H1 (cell line): ENCODE measurements at places on chromosomes 1 and 21.
A peak's percentile ranks its signal among the peaks of the same experiment; 100 is the strongest.

DNA sequence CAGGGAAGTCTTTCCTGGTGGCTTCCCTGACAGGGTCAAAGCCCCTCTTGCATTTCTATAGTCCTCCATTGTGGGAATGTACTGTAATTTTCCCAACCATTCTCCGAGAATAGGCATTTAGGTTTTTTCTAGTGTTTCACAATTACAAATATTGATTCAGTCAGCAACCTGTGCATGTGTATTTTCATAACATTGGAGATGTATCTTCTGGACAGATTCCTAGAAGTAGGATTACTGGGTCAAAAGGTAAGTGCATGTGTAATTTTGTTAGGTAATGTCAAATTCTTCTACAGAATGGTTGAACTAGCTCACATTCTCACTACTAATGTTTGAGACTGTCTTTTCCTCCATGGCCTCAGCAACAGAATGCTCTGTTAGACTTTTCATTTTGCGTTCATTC lies 8.3 kb upstream of the PLA2G2A start:
- DNase-seq = no peak
- H3K27me3 ChIP-seq = no peaks in the 10 kb centered on the region
- H3K36me3 ChIP-seq = peaks cover 2% of the 10 kb centered on the region; the same call in 1 of the 2 replicates
- no peak overlapping the region for H3K27ac ChIP-seq

DNA sequence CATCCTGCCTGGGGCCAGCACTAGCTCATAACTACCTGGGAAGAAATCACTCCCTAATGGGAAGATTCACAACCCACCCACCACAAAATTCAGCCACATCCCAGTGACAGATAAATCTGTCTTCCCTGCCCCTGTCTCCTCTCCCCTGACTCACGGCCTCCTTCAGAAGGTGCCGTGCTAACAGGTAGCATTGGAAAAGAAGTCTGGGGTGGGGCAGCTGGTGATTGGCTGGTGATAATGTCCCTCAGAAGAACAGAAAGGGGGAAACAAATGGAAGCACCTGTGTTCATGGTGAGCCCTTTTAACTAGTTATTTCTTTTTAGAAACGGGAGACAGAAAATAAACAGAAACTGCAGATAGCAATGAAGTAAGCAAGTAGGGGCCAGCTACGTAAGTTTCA lies 29.1 kb downstream of the ITPKB start:
- no peak for DNase-seq
- H3K36me3 ChIP-seq = no peaks in the 10 kb centered on the region
- H3K27ac ChIP-seq = no peak overlapping the region
- no peak overlapping the region for H3K4me3 ChIP-seq
- H3K4me1 ChIP-seq = no peaks in the 10 kb centered on the region
- H3K27me3 ChIP-seq = no peaks in the 10 kb centered on the region

GRCh38 chr1:212186427-212187207 lies 98.6 kb upstream of the PPP2R5A start:
- no peaks in the 10 kb centered on the region for H3K27me3 ChIP-seq
- no peaks in the 10 kb centered on the region for H3K4me1 ChIP-seq
- H3K27ac ChIP-seq = no peak overlapping the region
- no peak for DNase-seq
- H3K36me3 ChIP-seq = no peaks in the 10 kb centered on the region

GRCh38 chr1:147822292-147822691 lies 61.9 kb upstream of the GJA5 start:
- no peak overlapping the region for H3K4me3 ChIP-seq
- H3K4me1 ChIP-seq = no peaks in the 10 kb centered on the region
- DNase-seq = no peak
- no peaks in the 10 kb centered on the region for H3K27me3 ChIP-seq
- H3K36me3 ChIP-seq = no peaks in the 10 kb centered on the region

DNA sequence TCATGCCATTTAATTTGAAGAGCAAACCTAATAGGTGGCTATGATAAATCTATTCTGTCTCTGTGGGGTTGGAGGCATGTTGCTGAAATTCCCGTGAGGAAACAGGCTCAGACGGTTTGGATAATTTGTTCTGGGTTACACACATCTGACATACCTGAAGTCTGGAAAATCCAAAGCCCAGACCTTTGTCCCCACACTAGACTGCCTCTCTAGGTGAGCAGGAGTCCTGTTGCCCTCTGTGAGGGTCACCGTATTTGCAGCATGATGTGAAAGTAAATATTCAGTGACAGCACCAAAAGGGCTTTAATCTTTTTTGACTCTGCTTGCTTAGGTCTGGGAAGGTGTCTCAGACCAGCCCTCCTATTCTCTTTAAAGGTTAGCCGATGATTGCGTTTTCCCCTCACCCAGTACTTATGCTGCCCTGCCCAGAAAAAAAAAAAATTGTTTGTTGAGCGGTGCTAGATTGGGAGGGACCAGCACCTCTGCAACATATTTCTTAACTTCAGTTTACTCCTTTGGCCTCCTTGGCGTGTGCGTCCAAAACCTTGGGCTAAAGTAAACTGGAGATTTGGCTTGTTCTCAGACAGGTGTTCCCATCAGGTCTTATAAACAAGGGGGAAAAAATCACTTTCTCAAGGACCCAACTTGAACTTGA lies 67.0 kb downstream of the CACHD1 start:
- no peaks in the 10 kb centered on the region for H3K36me3 ChIP-seq
- H3K4me1 ChIP-seq = peaks cover 9% of the 10 kb centered on the region; the same call in 1 of the 2 replicates
- H3K27me3 ChIP-seq = no peaks in the 10 kb centered on the region
- H3K4me3 ChIP-seq = no peak overlapping the region
- DNase-seq = no peak

GRCh38 chr1:178898401-178898800 lies 27.5 kb upstream of the ANGPTL1 start:
- no peak for DNase-seq
- H3K4me3 ChIP-seq = no peak overlapping the region
- H3K27me3 ChIP-seq = no peaks in the 10 kb centered on the region
- no peak overlapping the region for H3K27ac ChIP-seq
- no peaks in the 10 kb centered on the region for H3K36me3 ChIP-seq
- H3K4me1 ChIP-seq = no peaks in the 10 kb centered on the region

GRCh38 chr1:36842448-36842847 lies 191.9 kb downstream of the GRIK3 start:
- no peak overlapping the region for H3K27ac ChIP-seq
- H3K4me1 ChIP-seq = peaks cover 28% of the 10 kb centered on the region
- no peaks in the 10 kb centered on the region for H3K36me3 ChIP-seq
- H3K4me3 ChIP-seq = no peak overlapping the region
- no peaks in the 10 kb centered on the region for H3K27me3 ChIP-seq

DNA sequence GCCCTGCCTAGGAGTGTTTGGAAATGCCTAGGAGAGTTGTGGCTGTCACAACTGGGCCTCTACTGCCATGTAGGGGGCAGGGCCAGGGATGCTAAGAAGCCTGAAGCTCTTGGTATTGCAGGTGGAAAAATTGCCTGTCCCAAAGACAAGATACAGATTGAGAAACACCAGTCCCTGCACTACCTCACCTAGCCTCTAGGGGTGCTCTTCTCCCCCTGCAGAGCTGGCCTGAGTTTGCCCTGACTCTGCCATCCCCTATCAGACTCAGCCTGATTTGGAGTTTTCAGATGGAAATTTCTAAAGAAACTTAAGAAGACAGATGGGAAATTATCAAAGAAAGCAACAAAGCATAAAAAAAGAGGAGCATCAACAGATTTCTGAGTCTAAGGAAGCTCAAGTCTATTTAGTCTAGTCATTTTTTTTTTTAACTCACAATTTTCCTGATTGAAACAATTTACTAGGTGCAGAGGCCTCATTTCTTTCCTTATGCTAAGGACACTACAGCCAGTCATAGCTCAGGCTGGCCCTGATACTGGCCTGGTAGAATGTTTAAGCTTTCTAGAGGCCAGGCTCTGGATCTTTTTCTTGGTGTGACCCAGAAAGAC lies 61.4 kb upstream of the LRRN2 start:
- no peaks in the 10 kb centered on the region for H3K27me3 ChIP-seq
- H3K4me1 ChIP-seq = peaks cover 4% of the 10 kb centered on the region; the same call in 1 of the 2 replicates
- DNase-seq = peak; percentile 75
- no peak overlapping the region for H3K27ac ChIP-seq

- DNase-seq = no peak
- H3K36me3 ChIP-seq = no peaks in the 10 kb centered on the region
- H3K4me1 ChIP-seq = peaks cover 3% of the 10 kb centered on the region
- 0 out of 2 replicates have a peak overlapping the region, but pooled peaks have one; percentile 12 for H3K27ac ChIP-seq
- no peak overlapping the region for H3K4me3 ChIP-seq
These were observed 19.8 kb downstream of the ATP6V1G3 start for GRCh38 chr1:198520524-198521254.

DNA sequence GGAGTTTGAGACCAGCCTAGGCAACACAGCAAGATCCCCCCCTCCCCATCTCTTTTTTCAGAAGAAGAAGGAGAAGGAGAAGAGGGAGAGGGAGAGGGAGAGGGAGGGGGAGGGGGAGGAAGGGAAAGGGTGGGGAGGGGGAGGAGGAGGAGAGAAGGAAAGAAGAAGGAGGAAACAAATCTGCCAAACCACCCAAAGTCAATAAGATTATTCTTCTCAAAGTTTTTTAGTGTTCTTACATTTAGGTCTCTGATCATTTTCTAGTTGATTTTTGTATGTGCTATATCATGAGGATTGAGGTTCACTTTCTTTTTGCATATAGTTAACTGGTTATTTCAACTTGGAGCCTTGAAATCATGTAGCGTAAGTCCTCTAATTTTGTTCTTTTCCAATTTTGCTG lies 56.3 kb downstream of the VPS26C start:
- no peak for DNase-seq
- H3K27ac ChIP-seq = no peak overlapping the region
- no peaks in the 10 kb centered on the region for H3K36me3 ChIP-seq
- no peak overlapping the region for H3K4me3 ChIP-seq
- no peaks in the 10 kb centered on the region for H3K4me1 ChIP-seq

DNA sequence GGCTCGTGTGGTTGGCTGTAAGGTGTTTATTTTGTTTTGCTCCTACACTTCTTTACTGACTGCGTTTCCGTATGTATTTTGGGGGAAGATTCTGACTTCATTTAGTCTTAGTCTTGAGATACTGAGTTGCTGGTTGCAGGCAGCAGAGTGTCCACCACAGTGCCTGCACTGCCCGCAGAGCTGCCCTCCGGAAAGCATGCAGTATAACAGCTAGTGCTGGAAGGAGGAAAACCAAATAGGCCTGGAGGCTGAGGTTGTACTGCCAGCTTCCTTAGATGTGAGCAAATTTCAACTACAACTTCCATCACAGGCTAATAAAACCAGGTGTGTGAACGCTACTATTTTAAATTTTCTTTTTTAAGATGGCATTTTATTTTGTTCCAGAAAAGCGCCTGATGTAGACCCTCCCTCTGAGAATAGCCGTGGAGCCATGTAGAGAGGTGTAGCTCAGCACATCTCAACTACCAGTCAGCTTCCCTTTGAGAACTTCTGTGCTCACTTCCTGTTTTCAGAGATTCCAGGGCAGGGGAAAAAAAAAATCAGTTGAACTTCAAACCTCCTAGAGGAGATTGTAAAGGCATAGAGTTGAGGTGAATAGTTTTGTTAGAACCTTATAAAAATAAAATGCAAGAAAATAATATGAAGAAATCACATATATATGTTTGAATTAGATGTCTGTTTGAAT lies 17.6 kb downstream of the LMO4 start:
- H3K36me3 ChIP-seq = peaks cover 32% of the 10 kb centered on the region
- no peak overlapping the region for H3K27ac ChIP-seq
- H3K4me3 ChIP-seq = no peak overlapping the region
- no peaks in the 10 kb centered on the region for H3K27me3 ChIP-seq

GRCh38 chr1:84735483-84735882 lies 45.2 kb upstream of the SSX2IP start:
- H3K4me3 ChIP-seq = no peak overlapping the region
- no peak overlapping the region for H3K27ac ChIP-seq
- no peak for DNase-seq

GRCh38 chr21:15293240-15293639 lies 228.4 kb upstream of the NRIP1 start:
- DNase-seq = no peak
- H3K36me3 ChIP-seq = no peaks in the 10 kb centered on the region
- no peak overlapping the region for H3K27ac ChIP-seq
- H3K4me1 ChIP-seq = peaks cover 3% of the 10 kb centered on the region

DNA sequence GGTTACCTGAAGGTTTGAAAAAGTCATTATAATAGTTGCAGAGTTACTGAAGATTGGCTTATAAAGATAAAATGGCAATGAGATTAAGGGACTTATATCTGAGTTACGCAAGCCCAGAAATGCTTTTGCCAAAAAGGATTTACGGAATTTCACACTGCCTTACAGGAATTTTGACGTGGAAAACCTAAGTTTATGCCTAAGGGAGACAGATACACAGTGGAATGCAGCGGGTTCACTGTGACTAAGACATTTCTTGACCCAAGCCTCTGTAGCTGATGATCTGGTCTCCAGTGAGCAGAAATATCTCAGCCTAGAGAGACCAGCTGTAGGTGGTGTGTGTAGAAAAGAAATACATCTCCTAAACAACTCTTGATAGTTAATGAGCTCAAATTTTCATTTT lies 10.1 kb upstream of the EXO1 start:
- DNase-seq = no peak
- H3K36me3 ChIP-seq = no peaks in the 10 kb centered on the region
- H3K4me3 ChIP-seq = no peak overlapping the region
- H3K27me3 ChIP-seq = no peaks in the 10 kb centered on the region

GRCh38 chr1:207172885-207173284 lies 68.9 kb downstream of the C4BPA start:
- H3K4me1 ChIP-seq = no peaks in the 10 kb centered on the region
- H3K27ac ChIP-seq = no peak overlapping the region
- DNase-seq = no peak
- H3K36me3 ChIP-seq = no peaks in the 10 kb centered on the region
- no peaks in the 10 kb centered on the region for H3K27me3 ChIP-seq
- H3K4me3 ChIP-seq = no peak overlapping the region

GRCh38 chr1:96236156-96236739 lies 485.3 kb upstream of the PTBP2 start:
- H3K36me3 ChIP-seq = no peaks in the 10 kb centered on the region
- H3K27me3 ChIP-seq = no peaks in the 10 kb centered on the region
- no peak overlapping the region for H3K4me3 ChIP-seq
- H3K27ac ChIP-seq = no peak overlapping the region
- DNase-seq = no peak

GRCh38 chr1:226549094-226549936 lies 751 bp downstream of the STUM start:
- no peak overlapping the region for H3K27ac ChIP-seq
- H3K36me3 ChIP-seq = no peaks in the 10 kb centered on the region
- H3K4me3 ChIP-seq = peak overlapping the region; percentile 15
- peak; percentile 67 for DNase-seq

DNA sequence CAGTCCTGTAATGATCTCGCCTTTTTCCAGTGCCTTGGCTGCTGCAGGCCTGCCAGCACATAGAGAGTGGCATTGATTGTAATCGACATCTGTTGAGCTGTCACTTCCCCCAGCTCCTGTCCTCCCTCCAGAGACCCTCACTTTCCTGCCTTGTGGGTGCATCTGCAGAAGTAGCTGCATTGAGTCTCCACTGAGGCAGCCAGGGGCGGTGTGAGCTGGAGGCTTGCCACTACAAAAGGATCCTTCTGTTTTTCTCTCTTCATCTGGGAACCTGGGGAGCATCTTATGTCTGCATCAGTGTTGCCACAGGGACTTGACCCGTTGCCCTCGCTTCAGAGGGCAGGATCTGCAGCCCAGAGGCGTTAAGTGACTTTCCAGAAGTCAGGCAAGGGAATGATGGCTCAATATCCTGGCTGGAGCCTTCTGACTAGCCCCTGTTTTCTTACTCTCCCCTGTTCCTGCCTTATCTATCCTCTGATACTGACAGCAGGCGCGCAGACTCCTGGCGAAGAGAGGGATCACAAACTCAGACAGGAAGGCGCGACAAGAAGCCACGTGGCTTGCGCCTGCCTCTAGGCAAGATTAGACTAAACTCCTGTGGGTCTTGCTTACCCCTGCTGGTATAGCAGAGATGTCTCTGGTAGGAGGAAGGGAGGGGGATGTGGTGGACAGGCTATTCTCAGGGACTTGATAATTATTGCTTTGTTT lies 13.3 kb upstream of the FMOD start:
- DNase-seq = no peak
- no peaks in the 10 kb centered on the region; the same call in 1 of the 2 replicates for H3K27me3 ChIP-seq
- H3K4me3 ChIP-seq = no peak overlapping the region
